ENCODE measurements at places on chromosomes 1 and 21. TPM values are rescaled to one million over a fixed set of nuclear protein-coding genes. Genes with fewer than 3 reads are reported as not detected.

Gene PEAR1
- total RNA-seq, result 1.2 TPM

Gene RGS4
- total RNA-seq, result 31.6 TPM

Gene AADACL4
- total RNA-seq, result not detected

Gene SKI
- total RNA-seq, result 143 TPM

Gene SMIM1
- 7.5 TPM for total RNA-seq

Gene CHI3L2
- total RNA-seq, result not detected

Gene P3R3URF
- not detected for total RNA-seq

Gene FAAH
- 1.7 TPM for total RNA-seq

Gene KCNJ9
- total RNA-seq, result 2.0 TPM

DNA sequence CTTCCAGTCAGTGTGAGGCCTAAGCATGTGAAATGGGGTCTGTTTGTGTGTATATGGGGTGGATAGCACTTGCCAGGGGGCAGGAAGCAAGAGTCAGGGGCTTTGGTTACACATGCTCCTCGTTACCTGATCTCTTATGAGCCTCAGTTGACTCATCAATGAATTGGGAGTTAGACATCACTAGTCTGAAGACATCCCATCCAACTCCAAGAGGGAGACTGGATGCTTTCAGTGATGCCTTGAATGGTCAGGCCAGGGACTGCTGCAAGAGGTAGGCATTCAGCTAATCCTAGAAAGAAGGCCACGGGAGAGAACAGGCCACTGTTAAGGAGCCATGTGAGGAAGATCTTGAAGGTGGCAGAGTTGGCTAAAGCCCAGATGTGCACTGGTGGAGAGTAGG is 6.3 kb downstream of the RAB25 start:
- DNase-seq, result no peak

GRCh38 chr1:72431810-72432209 is 149.5 kb upstream of the NEGR1 start:
- DNase-seq, result no peak

DNA sequence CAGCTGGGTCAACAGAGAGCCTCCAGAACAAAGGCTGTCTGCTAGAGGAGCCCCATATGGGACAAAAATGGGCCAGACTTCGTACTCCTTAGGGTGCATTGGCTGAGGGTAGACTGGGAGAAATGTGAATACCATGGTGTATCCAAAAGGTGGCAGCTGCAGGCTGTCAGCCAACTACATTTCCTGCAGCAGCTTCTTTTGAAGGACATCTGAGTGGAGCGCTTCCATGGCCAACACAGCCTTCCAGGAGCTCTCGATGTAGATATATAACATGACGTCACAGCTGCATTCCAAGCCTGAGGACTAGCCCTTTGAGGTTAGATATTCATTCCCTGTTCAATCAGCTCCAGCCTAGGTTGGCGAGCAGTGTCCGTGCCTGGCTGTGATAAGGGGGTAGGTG is 107.7 kb downstream of the MAB21L3 start:
- no peak for DNase-seq

DNA sequence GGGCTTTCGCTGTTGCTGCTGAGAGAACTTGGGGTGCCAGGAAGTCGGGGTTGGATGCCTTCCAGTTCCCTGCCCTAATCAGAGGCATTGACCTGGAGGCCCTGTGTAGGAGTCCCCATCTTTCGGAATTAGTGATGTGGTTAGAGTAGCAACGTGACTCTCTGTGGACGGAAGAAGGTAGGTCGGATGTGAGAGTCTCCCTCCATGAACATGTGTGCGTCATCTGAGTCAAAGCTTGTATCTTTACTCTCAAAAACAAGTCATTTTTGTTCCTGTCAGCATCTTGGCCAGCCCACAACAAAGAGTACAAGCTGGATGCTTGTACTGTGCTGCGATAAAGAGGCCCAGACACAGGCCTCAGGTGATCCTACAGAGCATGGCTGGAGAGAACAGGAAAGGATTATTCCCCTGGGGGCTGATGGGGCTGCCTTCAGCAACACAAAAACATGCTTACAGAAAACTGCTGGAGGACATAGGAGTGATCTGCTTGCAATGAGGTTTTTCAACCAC is 31.0 kb upstream of the IL10 start:
- no peak for DNase-seq

DNA sequence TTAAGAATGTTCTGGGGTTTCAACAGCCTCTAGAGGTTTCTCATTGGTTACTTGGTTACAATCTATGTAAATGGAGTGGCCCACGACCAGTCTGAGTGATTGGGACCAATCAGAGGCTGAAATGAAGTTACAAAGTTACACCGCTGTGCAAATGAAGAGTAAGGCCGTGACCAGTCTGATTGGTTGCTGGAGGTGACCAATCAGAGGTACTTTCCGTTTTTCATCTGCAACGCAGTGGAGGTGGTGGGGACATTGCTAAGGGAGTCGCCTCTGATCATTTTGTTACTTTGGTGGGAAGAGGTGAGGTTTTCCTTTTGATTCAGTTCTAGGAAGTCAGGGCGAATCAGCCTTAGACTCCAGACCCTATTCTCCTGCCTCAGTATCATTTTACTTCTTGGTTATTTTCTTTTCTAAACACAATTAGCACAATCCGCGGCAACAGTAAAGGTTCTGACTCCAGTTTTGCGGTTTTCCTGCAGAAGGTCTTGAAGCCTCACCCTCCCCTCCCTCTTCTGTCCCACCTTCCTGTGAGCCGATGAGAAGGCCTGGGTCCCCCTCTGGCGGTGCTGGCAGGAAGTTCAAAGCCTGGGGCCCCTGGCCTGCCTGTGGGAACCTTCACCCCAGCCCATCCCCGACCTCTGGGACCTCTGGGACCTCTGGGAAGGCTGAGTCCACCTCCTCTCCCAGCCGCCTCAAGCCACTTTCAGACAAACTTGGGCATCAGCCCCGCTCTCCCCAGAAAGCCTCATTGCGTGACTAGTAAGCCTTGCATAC is 38.7 kb upstream of the TTC34 start:
- DNase-seq, result no peak

- peak; percentile 78 for DNase-seq
Observed at GRCh38 chr1:39639305-39640130, at the start of gene HEYL. Gene HEYL (minus strand): TSS chr1:39639643. CDS start chr1:39639625, 18 bp downstream.

DNA sequence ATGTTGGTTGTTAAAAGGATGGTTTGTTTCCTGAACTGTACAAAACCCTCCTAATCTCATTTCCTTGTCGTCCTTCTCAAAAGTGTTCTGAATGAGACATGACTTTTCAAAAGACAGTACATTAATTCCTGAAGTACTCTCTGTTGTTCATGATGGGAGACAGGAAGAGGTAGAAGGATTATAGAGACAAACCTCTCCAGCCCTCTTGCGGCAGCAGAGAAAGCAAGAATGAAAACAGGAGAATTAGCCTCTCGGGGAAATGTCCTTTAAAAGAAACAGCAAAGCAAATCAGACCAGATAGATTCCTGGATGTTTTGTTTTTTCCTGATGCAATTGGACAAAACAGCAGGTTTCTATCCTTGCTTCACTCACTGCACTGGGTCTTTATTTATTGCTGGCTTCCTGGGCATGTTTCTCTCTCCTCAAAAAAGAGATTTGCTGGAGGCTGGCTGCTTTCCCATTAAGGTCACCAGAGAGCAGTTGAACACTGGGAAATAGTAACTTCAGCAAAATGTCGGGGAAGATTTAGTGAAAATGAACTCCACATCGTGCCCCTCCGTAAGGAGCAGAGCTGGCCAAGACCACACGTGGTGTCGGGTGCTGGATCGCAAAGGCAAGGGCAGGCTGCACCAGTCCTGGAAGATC is 145.8 kb upstream of the SYT6 start:
- DNase-seq, result no peak

DNA sequence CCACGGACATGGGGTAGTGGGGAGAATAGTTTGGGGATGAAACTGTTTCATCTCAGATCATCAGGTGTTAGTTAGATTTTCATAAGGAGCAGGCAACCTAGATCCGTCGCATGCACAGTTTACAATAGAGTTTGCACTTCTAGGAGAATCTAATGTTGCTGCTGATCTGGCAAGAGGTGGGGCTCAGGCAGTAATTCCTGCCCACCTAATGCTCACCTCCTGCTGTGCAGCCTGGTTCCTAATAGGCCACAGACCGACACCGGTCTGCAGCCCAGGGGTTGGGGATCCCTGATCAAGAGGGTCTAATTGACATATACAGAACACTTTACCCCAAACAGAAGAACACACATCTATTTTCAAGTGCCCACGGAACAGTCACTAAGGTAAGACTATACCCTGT is 275.1 kb downstream of the PTPRU start:
- DNase-seq, result no peak

DNA sequence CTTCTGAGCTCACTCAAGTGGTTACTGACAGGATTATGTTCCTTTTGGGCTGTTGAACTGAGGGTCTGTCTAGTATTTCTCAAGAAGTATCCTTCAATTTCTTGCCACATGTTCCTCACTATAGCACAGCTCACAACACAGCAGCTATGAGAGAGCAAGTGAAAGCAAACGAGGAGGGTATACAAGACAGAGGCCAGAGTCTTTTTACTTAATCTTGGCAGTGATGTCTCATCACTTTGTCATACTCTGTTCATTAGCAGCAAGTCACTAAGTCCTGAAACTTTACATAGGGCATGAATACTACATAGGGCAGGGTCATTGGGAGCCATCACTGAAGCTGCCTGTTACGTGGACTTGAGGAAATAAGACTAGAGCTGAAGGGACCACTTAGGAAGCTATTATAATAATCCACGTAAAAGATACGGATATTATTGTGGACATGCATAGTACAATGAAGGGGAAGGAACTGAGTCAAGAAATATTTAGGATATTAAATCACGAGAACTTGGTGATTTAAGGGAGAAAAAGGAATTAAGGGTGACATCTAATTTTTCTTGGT is 63.7 kb downstream of the SLC30A7 start:
- DNase-seq, result no peak

DNA sequence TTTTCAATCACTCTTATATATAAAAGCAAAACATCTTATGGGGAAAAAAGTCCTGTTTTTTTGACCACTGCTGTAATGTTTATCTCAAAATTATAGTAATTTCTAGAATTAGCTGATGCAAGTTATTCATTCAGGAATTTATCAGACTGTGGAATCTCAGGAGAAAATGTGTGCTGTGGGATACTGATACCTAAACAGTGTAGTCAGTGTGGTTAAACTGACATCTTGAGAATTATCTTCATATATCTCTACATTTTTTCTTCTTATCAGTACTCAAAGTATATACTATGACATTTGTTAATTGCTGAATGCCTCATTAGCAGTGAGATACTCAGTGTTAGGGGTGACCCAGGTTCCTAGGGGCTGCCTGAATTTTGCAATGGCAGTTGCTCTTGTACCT is 839.3 kb downstream of the KCNT2 start:
- DNase-seq, result no peak

DNA sequence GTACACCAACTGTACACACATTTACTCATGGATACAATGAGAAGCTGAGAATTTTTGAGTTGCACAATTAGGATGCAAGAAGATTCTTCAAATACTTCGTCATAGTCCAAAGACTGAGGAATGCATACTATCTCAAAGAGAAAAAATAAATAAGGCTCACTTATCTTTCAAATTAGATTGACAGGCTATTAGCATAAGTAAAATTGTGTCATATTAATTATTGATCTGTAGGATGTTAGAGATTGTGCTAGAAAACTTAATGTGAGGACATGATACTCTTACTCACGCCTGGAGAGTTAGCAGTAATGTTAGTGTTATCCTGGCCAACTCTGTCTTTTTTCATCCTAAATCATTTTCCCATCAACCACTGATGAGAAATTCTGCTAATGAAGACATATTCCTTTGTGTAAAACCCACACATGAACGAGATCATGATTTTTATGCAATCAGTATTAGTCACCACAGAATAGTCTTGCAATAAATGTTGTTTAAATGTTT is 659.0 kb downstream of the LTN1 start:
- DNase-seq, result no peak

DNA sequence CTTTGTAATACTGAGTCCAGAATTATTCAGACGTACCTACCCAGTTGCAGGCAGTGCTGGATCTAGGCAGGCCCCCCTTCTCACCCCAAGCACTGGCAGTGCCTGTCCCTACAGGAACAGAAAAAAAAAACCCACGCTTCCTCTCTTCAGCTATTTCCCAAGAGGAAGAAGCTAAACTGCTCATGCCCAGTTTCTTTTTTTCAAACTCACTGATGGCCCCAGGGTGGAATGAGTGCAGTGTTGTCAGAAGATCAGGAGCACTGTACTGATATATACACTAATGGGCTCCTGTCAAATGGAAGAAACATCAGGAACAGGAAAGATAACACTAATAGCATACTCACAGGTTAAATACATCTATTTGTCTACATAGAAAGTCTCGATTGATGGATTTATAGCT is 28.2 kb upstream of the DOCK7 start:
- no peak for DNase-seq

DNA sequence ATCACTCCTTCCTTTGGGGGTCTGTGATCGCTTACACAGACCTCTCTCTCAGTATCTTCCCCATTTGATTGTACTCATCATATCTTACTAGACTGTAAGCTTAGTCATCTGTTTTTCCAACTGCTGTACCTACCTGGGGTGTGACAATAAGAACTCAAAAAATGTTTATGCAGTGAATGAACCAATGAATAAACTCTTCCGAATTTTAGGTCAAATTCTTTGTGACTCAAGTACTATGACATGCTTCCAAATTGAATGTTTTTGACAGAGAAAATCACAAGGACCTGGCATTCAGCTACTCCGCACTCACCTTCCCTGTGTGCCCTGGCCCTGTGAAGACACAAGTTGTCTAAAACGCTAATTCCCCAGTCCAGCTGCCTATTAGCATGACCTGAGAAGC is 42.1 kb downstream of the TMCO4 start:
- no peak for DNase-seq

DNA sequence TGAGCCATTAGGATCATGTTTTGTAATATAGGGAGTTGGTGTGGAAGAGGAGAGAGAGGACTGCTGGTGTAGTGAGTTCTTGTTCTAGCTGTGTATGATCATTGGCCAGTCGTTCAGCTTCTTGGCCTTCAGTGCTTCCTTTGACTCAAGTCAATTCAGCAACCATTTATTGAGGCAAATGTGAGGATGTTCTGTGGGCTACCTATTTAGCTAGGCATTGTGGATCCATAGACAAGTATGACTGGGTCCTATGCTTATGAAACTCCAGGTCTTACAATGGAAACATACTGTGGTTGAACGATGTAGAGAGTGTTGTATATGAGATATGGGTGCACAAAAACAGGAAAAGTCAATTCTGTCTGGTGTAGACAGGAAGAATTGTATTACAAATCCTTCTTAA is 41.7 kb downstream of the NFIA start:
- DNase-seq, result no peak

GRCh38 chr1:235319255-235319654 is 8.7 kb downstream of the ARID4B start:
- no peak for DNase-seq

DNA sequence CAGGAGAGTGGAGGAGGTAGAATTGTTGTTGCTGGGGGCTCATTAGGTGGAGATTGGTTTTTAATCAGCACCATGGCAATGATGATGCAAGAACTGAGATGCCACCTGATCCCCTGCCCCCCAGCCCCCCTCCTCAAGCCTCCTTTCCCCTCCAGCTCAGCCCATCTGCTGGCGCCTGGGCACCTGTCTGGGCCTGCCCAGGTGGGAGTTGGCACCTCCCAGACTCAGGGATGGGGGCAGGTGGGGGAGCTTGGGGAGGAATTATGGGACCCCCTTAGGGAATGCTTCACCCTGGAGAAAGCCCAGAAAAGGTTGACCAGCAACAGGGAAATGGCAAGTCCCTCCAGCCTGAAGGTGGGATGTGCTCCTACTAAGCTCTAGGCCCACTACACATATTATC is 1.5 kb upstream of the NHLH1 start:
- peak; percentile 49 for DNase-seq
